ENCODE measurements at places on chromosomes 16 and 17. TPM values are rescaled to one million over a fixed set of nuclear protein-coding genes. Genes with fewer than 3 reads are reported as not detected.

DNA sequence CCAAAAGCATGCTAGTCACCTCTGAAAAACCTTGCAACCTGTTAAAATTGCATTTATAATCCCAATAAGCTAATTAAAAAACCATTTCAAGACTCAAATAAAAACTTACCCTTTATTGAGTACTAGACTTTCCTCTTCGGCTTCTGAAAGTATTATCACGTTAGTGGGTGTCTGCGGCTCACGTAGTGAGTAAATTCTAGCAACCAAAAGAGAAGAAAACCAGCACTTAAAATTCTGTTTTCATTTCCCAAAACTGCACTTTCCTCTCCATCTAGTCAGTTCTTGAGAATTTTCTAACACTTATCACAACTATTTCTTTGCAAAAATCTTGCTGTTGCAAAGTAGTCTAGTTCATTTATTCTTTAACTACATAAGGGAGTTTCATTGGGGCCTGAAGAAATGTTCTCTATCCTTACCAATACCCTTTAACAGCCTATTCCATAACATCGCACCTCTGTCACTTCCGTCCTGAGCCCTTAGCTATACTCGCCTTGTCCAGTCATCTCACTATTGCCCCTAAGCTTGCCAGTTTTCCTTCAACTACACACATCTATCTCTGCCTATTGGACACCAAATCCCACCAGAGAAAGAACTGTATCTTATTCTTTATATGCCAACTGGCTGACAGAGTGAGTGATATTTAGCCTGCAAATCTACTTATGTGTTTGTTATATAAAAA, 8.7 kb downstream of the NUP88 start:
- DNase-seq: no peak

- no peak for DNase-seq
Observed at GRCh38 chr17:76720941-76721340, 5.5 kb downstream of the JMJD6 start.

The SULT1A1 gene
- 5.0 TPM for total RNA-seq

- peak; percentile 76 for DNase-seq
Observed at GRCh38 chr17:5508810-5509209, 22.4 kb downstream of the MIS12 start.

DNA sequence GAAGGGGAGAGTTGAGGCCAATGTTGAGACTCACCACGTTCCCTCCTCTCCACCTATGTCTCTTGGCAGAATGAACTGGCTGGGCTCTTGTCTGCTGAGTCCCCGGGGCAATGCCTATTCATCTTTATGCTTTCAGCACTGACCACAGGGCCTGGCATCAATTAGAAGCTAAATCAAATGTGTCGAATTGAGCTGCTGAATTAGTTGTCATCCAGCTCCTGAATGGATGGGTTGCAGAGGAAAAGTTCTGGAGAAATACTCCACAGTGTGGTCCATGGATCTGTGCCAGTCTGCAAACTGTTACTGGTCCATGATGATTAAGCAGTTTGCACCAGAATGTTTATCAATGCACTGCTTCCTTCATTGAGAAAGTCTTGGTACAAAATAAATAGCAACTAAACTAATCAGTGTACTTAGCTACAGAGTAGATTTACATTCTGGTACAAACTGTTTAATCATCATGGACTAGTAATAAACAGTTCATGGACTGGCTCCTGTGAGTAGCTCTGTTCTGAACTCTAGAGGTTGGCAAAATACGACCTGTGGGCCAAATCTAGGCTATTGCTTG, 4.6 kb downstream of the CNGB1 start:
- DNase-seq: peak; percentile 19

DNA sequence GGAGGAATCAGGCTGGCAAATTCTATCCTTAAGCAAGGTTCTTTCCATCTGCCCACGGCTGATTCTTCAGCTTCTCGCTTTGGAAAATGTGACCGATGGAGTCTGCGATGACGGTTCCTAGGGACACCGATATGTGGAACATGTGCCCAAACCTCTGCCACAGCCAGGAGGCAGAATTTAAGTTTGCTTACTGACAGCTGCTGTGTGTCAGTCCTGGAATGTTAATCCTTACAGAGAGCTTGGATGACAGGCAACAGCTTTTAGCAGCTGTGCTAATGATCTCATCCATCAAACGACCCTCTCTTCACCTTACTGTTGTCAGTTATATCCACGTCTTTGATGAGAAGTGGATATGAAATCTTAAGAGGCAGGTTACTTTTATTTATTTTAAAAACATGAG, 11.4 kb upstream of the MYH13 start:
- no peak for DNase-seq

DNA sequence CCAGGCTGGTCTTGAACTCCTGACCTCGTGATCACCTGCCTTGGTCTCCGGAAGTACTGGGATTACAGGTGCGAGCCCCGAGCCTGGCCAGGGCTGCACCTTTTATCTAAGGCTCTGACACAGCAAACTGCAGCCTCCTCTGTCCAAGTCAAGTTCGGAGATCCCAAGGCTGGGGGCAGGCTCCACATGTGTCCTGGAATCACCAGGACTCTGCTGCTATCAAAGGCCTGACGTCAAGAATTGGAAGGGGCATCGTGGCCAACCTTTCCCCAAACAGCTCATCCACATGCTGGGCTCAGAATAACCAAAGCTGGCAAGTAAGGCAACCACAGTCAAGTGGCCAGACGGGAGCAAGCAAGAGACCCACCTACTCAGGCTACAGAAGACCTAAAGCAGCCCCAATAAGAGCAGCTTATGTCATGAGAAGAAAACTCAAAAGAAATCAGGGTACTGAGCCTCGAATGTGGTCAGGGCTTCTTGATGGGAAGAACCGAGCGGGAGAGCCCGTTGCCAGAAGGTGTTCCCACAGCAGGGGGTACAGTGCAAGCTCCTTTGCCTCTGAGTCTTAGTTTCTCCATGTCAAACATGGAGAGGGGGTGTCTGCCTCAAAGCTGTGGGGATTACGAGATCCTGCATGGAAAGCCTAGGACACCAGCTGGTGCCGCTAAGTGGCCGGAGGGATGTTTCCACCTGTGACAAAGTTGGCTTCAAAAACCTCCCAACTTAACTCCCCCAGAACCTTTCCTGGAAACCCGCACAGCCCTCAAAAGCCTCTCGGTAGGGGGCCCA, 7.9 kb downstream of the MYBBP1A start:
- no peak for DNase-seq

The CD300LB gene
- not detected for total RNA-seq

- DNase-seq: no peak
Observed at GRCh38 chr16:29254676-29255495, 151.6 kb downstream of the NPIPB11 start.

- DNase-seq: no peak
Observed at GRCh38 chr16:17448640-17449638, 21.8 kb downstream of the XYLT1 start.

- DNase-seq: peak; percentile 70
Observed at GRCh38 chr16:63890081-63890480, 1231.8 kb downstream of the CDH11 start.

The CCDC144A gene
- 2.1 TPM for total RNA-seq

- DNase-seq: no peak
Observed at GRCh38 chr17:58530655-58531054, 16.2 kb upstream of the MTMR4 start.

DNA sequence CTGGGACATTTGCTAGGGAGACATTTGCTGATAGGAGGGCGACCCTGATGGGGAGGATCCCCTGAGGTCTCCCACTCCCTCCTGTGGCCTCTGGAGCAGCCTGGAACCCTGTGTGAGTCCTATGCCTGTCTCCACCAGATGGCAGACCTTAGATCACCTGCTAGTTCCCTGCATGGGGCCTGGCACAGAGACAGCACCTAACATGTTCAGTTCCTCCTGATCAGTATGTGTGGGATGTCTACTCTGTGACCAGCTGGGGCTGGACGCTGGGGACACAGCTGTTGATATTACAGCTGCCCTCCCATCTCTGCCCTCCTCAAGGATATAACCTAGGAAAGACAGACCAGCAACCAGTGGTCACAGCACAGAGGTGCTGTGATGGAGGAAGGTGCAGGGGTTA, 1.1 kb upstream of the ADCY7 start:
- peak; percentile 23 for DNase-seq

DNA sequence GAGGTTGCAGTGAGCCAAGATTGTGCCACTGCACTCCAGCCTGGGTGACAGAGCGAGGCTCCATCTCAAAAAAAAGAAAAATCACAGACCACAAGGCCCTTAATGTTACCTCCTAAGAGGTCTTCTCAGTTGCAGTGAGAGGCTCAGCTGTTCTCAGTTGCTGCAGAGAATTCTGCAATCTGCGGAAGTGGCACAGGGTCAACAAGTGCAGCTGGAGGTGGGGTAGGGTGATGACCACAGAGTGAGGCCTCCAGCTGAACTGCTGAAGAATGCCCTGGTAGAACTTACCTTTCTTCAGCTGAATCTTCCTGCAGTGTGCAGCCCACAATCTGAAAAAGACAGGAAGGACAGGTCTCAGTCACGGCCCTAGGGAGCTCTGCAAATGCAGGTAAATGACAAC, 26.3 kb downstream of the CNTNAP1 start:
- DNase-seq: no peak

The CD300E gene
- not detected for total RNA-seq

The RHBDF1 gene
- total RNA-seq: 10.3 TPM

The HBA2 gene
- not detected for total RNA-seq

The AGRP gene
- total RNA-seq: not detected
